ENCODE measurements at places on chromosomes 3 and 15. TPM values are rescaled to one million over a fixed set of nuclear protein-coding genes. Genes with fewer than 3 reads are reported as not detected.

GP5 gene
- total RNA-seq, result under 0.01 TPM

PAQR9 gene
- total RNA-seq, result not detected

TRIM71 gene
- total RNA-seq, result not detected

ZNF774 gene
- total RNA-seq, result 1.1 TPM

CCDC39 gene
- 0.12 TPM for total RNA-seq
